ENCODE measurements at places on chromosomes 4 and X.

DNA sequence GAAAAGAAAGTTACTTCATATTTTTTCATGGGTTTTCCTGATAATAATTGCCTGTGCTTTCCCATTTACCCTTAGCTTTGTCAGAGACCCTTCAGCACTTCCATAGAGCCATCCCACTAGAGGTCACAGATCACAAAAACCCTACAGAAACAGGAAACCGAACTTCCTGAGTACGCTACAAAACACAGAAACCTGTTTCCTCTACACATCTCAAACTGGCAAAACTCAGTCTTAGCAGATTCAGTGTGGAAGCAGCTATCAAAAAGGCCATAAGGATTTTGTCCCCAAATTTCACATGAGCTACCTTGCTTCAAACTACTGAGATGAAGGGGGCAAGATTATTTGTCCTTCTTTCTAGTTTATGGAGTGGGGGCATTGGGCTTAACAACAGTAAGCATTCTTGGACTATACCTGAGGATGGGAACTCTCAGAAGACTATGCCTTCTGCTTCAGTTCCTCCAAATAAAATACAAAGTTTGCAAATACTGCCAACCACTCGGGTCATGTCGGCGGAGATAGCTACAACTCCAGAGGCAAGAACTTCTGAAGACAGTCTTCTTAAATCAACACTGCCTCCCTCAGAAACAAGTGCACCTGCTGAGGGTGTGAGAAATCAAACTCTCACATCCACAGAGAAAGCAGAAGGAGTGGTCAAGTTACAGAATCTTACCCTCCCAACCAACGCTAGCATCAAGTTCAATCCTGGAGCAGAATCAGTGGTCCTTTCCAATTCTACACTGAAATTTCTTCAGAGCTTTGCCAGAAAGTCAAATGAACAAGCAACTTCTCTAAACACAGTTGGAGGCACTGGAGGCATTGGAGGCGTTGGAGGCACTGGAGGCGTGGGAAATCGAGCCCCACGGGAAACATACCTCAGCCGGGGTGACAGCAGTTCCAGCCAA lies at the start of gene MMRN1:
TSS of gene MMRN1 (plus strand) at position 206 of the 902 bp plus-strand sequence. CDS start at position 324, 118 bp downstream.
- peak; percentile 20 for DNase-seq

GRCh38 chr4:168273838-168274237 lies 44.7 kb downstream of the DDX60 start:
- no peak for DNase-seq

GRCh38 chr4:173449380-173449717 lies 50.4 kb upstream of the SCRG1 start:
- peak; percentile 6 for DNase-seq

DNA sequence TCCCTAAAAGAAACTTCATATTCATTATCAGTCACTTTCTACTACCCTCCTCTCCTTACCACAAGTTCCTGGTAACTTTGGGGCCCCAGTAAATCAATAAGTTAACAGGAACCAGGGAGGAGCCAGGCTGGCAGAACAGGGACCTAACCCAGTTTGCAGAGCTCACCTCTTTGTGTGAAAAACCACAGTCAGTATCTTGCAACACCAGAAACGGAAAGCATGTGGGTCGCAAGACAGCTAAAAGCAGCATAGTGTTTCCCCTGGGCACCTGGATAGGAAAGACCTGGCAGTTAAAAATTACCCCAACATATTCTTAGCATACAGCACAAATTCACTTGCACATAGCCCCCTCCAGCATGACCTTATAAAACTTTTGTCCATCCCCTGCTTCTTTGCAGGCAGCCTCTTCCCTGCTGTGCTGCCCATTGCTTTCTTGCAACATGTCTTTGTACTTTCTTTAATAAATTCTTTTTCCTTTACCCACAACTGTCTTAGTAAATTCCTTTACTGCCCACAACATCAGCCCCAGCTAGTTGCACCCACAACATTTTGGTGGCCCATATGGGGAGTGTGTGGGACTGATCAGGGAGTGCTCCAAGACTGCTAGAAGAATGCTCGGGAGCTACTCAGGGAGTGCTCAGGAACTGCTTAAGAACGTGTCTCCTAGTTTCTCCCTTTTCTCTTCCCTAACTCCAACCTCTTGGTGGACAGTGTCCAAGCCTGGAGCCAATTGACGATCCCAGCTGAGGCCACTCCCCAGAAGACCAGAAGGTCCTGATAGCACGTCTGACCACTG lies 83.4 kb downstream of the MSN start:
- no peak for DNase-seq

DNA sequence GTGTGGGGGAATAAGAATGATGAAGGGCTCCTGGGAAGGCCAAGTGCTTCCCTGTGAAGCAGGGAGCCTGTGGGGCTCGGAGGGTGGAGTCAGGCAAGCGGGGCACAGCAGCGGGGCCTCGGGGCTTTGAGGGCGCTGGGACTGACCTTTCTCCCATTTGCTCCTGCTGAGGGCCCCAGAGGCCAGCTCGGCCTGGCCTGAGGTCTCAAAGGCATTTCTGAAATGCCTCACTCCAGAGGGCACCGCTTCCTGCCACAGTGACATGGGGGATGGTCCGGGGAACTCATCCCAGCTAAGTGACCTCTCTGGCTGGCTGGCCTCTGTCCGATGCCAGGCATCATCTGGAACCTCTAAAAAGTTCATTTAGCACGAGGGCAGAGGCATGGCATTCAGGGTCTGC lies 98.8 kb upstream of the STX18 start:
- DNase-seq: no peak

GRCh38 chrX:136176399-136176825 lies 29.1 kb downstream of the FHL1 start:
- no peak for DNase-seq

All from C1 segment of cervical spinal cord (tissue), 14 donors.